CD4-positive, alpha-beta T cell treated with Interleukin-10 for 1 hour (primary cell): ENCODE measurements at places on chromosomes 16 and 17.
A peak's percentile ranks its signal among the peaks of the same experiment; 100 is the strongest.

DNA sequence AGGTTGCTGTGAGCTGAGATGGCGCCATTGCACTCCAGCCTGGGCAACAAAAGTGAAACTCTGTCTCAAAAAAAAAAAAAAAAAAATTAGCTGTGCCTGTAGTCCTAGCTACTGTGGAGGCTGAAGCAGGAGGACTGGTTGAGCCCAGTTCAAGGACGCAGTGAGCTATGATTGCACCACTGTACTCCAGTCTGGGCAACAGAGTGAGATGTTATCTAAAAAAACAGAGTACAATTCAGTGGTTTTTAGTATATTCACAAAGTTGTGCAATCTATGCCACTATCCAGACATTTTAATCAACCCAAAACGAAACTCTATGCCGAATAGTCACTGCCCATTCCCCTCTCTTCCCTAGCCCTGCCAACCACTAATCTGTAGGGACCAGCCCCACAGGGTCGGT is 25.1 kb downstream of the C16orf54 start:
- no peak for DNase-seq

GRCh38 chr17:30413109-30413508 is 34.4 kb downstream of the CPD start:
- DNase-seq: no peak

DNA sequence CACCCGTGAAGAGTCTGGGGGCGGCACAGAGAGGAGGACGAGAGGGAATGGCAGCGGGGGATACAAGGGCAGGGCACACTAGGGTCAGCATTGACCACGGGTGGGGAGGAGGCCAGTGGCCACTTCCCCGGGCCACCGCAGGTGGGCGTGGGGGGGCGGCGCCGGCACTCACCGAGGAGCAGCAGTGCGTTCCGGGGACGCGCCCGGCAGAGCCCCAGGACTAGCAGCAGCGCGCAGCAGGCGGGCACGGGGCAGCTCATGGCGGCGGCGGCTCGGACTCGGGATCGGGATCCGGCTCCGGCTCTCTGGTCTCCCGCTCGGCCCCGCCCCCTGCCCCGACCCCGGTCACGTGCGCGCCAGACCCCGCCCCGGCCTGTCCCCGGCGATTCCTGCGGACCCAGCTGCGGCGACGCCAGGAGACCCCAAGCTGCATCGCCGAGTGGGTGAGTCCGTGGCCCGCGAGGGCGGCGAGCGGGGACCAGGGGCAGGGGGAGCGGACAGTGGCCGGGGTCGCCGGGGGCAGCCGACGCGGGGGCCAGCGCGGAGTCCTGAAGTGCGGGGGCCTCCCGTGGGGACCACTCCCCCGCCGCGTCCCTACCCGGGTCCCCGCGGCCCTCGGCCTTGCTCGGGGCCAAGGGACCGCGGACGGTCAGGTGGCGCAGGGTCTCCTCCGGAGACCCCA is at the start of the genes SGSH and SLC26A11:
Gene SGSH (minus strand): TSS at position 280 of the 682 bp plus-strand sequence. CDS start 20 bp downstream, at position 260.
Gene SLC26A11 (plus strand): TSS at position 374 of the 682 bp plus-strand sequence. CDS start 1,134 bp downstream, outside the sequence.
- DNase-seq: peak; percentile 56

GRCh38 chr17:82812601-82813000 is 27.2 kb downstream of the ZNF750 start:
- no peak for DNase-seq

GRCh38 chr17:16301963-16302855 is 51.1 kb downstream of the CENPV start:
- DNase-seq: no peak

DNA sequence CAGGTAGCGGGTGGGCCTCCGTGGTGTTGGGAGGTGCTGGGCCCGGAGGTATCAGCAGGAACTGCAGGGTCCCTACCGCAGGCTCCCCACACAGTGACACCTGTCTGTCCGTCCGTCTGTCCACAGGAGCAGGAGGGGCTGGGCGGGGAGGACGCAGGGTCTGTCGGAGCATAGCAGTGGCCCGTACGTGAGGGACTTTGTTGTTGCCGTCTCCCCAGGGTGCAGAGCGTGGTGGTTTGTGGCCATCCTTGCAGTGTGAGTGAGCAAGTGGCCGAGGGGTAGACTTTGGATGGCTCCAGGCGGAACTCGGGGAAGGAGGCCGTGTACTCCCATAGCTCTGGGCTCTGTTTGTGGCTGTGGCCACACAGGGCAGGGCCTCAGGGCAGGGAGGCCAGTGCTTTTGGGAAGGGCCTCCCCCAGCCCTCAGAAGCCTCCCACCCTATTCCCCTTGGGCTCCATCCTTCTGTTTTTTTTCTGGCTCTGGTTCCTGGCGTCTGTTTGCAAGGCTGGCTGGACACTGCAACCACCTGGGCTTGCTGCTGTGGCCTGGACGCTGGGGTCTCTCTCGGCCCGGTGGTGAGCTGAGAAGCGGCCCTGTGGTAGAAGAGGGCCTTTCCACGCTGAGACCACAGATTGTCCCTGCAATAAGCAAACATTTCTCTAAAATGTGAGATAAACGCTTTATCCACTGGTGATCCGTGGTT is 41.0 kb upstream of the ZNF750 start:
- DNase-seq: no peak

DNA sequence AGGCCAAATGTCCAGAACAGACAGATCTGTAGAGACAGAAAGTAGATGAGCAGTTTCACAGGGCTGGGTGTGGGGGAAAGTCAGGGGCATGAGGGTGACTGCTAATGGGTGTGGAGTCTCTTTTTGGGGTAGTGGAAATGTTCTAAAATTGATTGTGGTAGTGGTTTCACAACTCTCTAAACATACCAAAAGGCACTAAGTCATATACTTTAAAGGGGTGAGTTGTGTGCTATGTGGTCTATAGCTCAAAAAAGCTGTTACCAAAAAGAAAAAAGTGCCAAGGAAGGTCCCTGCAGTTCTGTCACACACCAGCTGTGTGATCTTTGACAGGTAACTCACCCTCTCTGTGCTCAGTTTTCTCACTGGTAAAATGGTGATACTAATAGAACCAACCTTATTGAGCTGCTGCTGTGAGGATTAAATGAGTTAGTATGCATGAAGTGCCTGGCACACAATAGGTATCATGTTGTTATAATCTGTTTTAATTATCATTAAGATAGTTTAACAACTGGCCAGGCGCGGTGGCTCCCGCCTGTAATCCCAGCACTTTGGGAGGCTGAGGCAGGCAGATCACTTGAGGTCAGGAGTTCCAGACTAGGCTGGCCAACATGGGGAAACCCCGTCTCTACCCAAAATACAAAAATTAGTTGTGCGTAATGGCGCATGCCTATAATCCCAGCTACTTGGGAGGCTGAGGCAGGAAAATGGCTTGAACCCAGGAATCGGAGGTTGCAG is 10.3 kb downstream of the ITGAX start:
- DNase-seq: peak; percentile 50

DNA sequence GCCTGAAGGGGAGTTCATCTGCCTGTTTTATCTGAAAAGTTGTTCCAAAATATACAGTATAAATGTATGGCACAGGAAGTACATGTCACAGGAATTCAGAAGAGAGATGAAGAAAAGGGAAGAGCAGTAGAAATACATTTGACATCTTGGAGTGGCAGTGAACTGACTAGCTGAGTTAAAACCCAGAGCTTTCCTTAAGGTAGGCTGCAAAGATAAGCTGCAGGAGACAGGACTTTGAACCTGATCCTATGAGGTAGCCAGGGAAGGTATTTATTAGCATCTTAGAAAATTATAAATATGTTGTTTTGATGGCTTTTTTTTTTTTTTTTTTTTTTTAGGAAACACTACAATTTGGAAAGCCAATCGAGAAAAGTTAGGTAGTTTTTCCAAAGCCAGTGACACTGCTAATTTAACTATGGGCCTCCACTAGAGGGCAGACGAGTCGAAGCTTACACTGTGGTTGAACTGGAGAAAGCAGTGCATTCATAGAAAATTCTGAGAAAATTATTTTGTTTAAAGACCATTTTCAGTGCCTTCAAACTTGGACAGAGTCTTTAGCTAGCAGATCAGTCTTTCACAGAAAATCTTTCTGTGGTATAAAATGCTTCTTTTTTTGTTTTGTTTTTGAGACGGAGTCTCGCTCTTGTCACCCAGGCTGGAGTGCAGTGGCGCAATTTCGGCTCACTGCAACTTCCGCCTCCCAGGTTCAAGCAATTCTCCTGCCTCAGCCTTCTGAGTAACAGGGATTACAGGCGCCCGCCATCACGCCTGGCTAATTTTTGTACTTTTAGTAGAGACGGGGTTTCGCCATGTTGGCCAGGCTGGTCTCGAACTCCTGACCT is 122.3 kb downstream of the SSH2 start:
- DNase-seq: peak; percentile 78

DNA sequence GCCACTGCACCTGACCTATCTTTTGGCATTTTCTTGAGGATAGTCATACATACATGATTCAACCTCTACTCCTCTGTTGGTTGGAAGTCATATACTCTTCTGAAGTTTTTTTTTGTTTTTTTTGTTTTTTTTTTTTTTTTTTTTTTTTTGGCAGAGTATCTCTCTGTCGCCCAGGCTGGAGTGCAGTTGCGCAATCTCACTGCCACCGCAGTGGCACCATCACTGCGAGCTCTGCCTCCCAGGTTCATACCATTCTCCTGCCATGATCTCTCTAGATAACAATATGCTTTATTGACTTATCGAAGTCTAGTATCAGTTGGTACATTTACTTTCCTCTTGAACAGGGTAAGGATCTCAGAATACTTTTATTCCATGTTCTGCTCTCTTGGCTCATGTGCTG is 224.2 kb upstream of the WSCD1 start:
- DNase-seq: no peak

GRCh38 chr17:70254735-70255460 is 85.6 kb downstream of the KCNJ2 start:
- DNase-seq: no peak

- DNase-seq: no peak
Measured at GRCh38 chr16:28572696-28573510, 19.2 kb downstream of the SGF29 start.

DNA sequence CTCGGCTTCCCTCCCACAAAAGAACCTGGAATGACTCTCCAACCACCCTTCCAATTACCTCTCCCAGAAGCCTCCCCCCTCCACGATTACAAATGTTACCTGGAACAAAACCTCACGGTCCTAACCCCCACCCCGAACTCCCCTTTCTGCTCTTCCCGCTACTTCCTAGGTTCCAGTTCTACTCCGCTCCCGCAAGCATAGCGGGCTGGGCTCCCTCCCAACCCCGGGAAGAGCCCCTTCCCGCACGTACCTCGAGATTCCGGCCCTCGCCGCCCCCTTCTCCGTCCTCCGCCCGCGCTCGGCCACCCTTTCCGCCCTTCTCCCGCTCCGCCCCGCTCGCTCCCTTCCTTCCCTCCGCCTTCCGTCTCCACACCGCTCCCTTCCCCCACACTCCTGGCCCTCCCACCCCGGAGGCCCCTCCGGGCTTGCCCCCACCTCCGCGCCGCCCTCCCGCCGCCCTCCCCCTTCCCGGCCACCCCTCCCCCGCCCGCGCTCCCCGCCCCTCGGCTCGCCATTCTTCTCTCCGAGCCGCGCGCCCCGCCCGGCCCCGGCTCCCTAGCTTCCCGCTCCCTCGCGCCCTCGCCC is 457 bp downstream of the CHTF8 start:
- DNase-seq: peak; percentile 79

DNA sequence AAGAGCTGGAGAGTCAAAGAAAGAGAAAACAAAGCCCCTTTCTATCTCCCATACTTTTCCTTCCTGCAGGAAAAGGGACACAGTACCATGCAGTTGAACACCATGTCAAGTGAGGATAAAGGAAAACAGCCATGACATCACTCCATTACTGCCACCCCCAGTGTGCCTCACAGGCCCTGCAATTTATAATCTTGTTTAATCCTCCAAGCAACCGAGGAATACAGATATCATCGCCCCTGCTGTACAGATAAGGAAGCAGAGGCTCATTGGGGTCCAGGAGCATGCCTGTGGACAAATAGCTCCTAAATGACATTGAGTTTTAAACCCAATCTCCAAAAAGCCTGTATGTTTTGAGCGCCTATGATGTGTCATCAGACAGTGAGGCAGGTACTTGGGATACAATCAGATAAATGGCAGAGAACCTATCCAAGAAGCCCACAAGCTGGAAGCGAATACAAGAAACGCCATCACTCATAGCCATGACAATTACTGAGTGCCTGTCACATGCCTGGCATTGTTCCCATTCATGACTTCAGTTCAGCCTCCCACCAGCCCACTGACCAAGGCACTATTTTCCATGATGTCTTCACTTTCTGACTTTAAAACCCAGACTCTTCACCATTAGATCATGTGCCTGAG is 45.5 kb downstream of the CPPED1 start:
- no peak for DNase-seq
